HFFc6 (cell line): ENCODE measurements at places on chromosomes 1 and 21.

- peaks cover 9% of the 10 kb centered on the region; the same call in 1 of the 2 replicates for H3K36me3 ChIP-seq
- H3K27ac ChIP-seq = peak overlapping the region; percentile 98
- H3K27me3 ChIP-seq = no peaks in the 10 kb centered on the region; the same call in 1 of the 2 replicates
- peak overlapping the region; percentile 77 for H3K4me3 ChIP-seq
- peak; percentile 94 for DNase-seq
- H3K4me1 ChIP-seq = peaks cover 96% of the 10 kb centered on the region
Measured at GRCh38 chr1:77539519-77540142, 142.8 kb downstream of the ZZZ3 start.

GRCh38 chr1:96886474-96886873, 164.9 kb downstream of the PTBP2 start:
- H3K4me3 ChIP-seq = no peak overlapping the region
- H3K27me3 ChIP-seq = 0 out of 2 replicates have a peak, but pooled peaks cover 4% of the 10 kb centered on the region
- H3K4me1 ChIP-seq = 0 out of 2 replicates have a peak, but pooled peaks cover 8% of the 10 kb centered on the region
- no peak overlapping the region for H3K27ac ChIP-seq

GRCh38 chr21:38351961-38352521, 95.2 kb downstream of the KCNJ15 start:
- DNase-seq = peak; percentile 74
- peak overlapping the region; percentile 53 for H3K4me3 ChIP-seq
- H3K27me3 ChIP-seq = peaks cover 2% of the 10 kb centered on the region
- peaks cover 3% of the 10 kb centered on the region; the same call in 1 of the 2 replicates for H3K36me3 ChIP-seq
- peaks cover 35% of the 10 kb centered on the region for H3K4me1 ChIP-seq

DNA sequence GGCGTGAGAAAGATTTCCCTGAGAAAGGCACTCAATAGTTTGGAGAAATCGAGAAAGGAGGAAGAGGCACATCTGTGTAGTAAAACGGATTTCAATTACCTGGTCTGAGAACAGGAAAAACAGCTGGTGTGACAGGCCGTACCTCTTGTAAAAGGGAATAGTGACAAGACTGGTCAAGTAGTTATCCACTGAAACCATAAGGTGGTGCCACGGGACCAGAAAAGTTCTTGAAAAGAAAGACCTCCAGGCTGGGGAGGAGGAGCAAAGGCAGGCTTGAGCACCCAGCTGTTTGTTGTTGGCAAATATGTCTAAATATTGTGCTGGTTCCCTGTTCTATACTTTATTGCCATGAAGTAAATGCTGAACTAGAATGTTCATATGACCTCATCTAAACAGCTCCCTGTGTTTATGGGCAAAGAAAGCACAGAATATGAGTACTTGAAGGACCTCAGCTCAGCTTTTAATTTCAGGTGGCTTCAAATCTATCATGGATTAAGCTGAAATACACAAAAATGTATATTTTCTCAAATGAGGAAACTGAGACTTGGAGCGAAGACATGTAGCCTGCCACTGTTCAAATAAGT, 4.0 kb downstream of the HAO2 start:
- peak; percentile 35 for DNase-seq
- H3K4me1 ChIP-seq = peaks cover 21% of the 10 kb centered on the region
- H3K27ac ChIP-seq = no peak overlapping the region
- peaks cover 19% of the 10 kb centered on the region for H3K27me3 ChIP-seq

DNA sequence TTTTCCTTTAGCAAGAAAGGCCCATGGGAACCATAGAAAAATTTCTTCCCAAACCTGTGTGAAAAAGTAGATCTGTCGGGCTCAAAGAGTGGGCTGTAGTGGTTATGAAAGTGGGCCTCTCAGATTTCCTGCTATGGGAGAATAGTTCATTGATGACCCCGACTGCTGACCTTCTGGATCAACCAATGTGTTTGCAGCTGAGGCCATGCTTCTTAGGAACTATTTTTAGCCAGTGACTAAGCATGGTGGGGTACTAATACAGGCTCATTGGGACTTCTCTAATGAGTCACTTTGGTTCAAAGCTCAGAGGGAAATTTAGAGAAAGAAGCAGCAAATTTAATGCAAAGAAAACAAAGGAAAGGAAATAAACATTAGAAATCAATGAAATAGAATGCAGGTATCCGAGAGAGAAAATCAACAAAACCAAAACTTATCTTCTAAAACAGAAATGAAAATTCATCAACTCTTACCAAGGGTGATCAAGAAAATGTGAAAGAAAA, 12.6 kb upstream of the PSMA5 start:
- DNase-seq = peak; percentile 93
- H3K36me3 ChIP-seq = peaks cover 6% of the 10 kb centered on the region
- H3K4me3 ChIP-seq = no peak overlapping the region
- H3K27me3 ChIP-seq = no peaks in the 10 kb centered on the region

GRCh38 chr1:209527372-209527771, 56.1 kb upstream of the CAMK1G start:
- no peak overlapping the region for H3K4me3 ChIP-seq
- peaks cover 28% of the 10 kb centered on the region for H3K4me1 ChIP-seq
- H3K36me3 ChIP-seq = no peaks in the 10 kb centered on the region
- peaks cover 15% of the 10 kb centered on the region for H3K27me3 ChIP-seq
- DNase-seq = peak; percentile 74
- H3K27ac ChIP-seq = no peak overlapping the region; the same call in 1 of the 2 replicates

- peaks cover 6% of the 10 kb centered on the region for H3K36me3 ChIP-seq
- no peak for DNase-seq
- H3K4me1 ChIP-seq = peaks cover 35% of the 10 kb centered on the region
- H3K27ac ChIP-seq = no peak overlapping the region
Measured at GRCh38 chr1:186577216-186577615, 103.0 kb downstream of the PTGS2 start.

- H3K27me3 ChIP-seq = peaks cover 2% of the 10 kb centered on the region; the same call in 1 of the 2 replicates
- H3K4me1 ChIP-seq = peaks cover 22% of the 10 kb centered on the region
- DNase-seq = no peak
- no peaks in the 10 kb centered on the region for H3K36me3 ChIP-seq
- H3K4me3 ChIP-seq = no peak overlapping the region
- no peak overlapping the region for H3K27ac ChIP-seq
Measured at GRCh38 chr21:43370888-43371570, 55.9 kb downstream of the SIK1 start.

- H3K27me3 ChIP-seq = 0 out of 2 replicates have a peak, but pooled peaks cover 3% of the 10 kb centered on the region
- peaks cover 5% of the 10 kb centered on the region; the same call in 1 of the 2 replicates for H3K36me3 ChIP-seq
- no peak for DNase-seq
Measured at GRCh38 chr1:221228594-221228993, 349.4 kb downstream of the HLX start.

DNA sequence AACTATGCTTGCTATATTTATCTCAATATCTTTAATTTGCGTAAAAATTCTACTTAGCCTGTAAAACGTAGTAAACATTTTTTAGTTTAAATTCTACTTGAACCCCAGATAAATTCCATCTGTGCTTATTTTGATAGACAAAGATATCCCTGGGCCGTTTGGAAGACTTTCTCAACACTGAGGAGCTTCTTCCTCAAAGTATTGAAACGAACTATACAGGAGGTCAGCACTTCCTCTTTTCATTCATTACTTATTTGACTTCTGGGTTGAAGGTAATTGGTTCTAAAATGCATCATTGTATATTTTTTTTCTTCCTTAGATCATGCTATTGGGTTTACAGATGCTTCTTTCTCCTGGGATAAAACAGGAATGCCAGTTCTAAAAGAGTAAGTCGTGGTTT, 74.7 kb downstream of the HSPA13 start:
- no peaks in the 10 kb centered on the region for H3K4me1 ChIP-seq
- H3K36me3 ChIP-seq = no peaks in the 10 kb centered on the region
- DNase-seq = no peak
- H3K27ac ChIP-seq = no peak overlapping the region
- no peak overlapping the region for H3K4me3 ChIP-seq

GRCh38 chr1:205443585-205444299, 12.1 kb downstream of the BLACAT1 start:
- no peak for DNase-seq
- H3K27ac ChIP-seq = no peak overlapping the region
- H3K36me3 ChIP-seq = no peaks in the 10 kb centered on the region
- no peak overlapping the region for H3K4me3 ChIP-seq
- H3K27me3 ChIP-seq = peaks cover 54% of the 10 kb centered on the region

DNA sequence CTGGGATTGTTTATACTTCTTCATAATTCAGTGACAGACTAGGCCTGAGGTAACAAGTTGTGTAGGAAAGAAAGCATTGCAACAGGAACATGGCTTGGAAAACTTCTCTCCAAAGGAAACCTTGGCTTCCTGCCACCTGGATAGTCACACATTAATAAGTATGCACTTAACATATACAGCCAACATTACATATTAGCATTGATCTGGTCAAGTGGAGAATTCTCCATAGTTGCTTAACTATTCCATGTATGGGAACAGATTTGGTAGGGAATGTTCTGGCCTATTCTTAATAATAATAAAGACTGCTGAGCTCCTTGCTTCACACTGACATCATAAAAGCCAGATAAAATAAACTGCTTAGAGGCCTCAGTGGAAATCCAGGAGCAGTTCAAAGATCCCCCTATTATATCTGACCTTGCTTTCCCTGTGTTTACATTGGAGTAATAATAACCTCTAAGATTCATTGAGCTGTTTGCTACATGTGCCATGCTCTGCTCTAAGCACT, 27.2 kb upstream of the NFIA start:
- no peak overlapping the region for H3K4me3 ChIP-seq
- H3K27me3 ChIP-seq = peaks cover 11% of the 10 kb centered on the region
- no peak overlapping the region for H3K27ac ChIP-seq
- no peaks in the 10 kb centered on the region for H3K36me3 ChIP-seq
- no peak for DNase-seq

GRCh38 chr1:117268535-117269455, 58.1 kb upstream of the VTCN1 start:
- H3K27me3 ChIP-seq = peaks cover 13% of the 10 kb centered on the region
- no peak overlapping the region for H3K27ac ChIP-seq
- H3K4me3 ChIP-seq = no peak overlapping the region
- H3K36me3 ChIP-seq = no peaks in the 10 kb centered on the region
- no peaks in the 10 kb centered on the region for H3K4me1 ChIP-seq

- peak overlapping the region; percentile 81 for H3K27ac ChIP-seq
- peaks cover 2% of the 10 kb centered on the region; the same call in 1 of the 2 replicates for H3K27me3 ChIP-seq
- H3K4me1 ChIP-seq = peaks cover 50% of the 10 kb centered on the region
- H3K36me3 ChIP-seq = peaks cover 10% of the 10 kb centered on the region
Measured at GRCh38 chr1:32701421-32701911, 1.1 kb downstream of the SYNC start.

DNA sequence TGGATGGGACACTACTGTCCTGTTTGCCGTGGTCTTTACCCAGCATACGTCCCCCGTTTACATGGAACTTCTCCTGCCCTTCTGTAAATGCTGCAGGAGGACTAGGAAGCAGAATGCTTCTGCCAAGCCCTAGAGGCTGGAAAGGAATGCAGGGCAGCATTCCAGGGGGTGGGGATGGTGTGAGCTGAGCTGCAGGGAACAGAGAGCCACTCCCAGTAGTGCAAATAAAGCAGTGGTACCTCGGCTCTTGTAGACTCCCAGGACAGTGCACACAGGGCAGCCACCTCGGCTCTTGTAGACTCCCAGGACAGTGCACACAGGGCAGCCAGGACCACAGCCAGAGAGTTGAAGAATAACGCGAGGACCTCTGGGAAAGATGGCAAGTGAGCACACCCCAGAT, 35.4 kb downstream of the PTPRU start:
- H3K4me1 ChIP-seq = peaks cover 21% of the 10 kb centered on the region
- peak; percentile 60 for DNase-seq
- peak overlapping the region; percentile 39 for H3K27ac ChIP-seq
- peaks cover 2% of the 10 kb centered on the region; the same call in 1 of the 2 replicates for H3K36me3 ChIP-seq

DNA sequence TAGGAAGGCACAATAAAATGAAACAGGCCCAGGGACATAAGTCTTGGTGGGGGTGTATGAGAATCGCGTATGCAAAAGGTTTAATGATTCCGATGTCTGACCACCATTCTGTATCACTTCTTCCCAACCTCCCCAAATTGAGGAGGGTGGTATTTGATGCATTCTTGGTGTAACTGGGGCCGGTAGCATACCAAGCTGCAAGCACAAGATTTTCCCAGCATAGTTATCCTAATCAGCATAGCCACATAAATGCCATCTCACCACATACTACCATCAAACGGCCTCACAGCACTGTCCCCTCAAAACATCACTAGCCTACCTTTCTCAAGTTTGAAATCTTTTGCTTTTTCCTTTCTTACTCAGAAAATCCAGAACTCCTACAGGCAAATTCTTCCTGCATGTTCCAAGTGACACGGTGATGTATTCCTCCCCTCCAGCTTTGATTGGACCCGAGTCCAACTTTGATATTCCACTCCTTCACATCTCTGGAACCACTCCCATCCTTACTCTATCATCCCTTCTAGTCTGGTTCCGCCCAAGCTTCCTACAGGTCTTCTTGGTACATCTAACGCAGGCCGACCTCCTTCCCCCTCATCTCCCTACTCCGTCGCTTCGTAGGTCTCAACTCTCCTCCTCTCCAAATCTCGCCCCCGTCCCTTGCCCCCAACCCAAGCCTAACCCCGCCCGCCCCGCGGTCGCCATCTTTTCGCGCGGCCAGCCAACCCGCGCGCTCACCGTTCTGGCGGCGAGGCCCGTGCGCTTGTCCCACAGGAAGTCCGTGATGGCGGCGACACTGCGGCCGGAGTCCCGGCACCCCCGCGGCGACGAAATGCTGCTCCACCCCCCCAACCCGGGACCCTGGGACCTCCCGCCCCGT, 600 bp downstream of the CLK2 start:
- DNase-seq = peak; percentile 59
- H3K27me3 ChIP-seq = no peaks in the 10 kb centered on the region; the same call in 1 of the 2 replicates
- peak overlapping the region; percentile 90 for H3K27ac ChIP-seq
- H3K4me1 ChIP-seq = peaks cover 30% of the 10 kb centered on the region
- peaks cover 32% of the 10 kb centered on the region for H3K36me3 ChIP-seq

DNA sequence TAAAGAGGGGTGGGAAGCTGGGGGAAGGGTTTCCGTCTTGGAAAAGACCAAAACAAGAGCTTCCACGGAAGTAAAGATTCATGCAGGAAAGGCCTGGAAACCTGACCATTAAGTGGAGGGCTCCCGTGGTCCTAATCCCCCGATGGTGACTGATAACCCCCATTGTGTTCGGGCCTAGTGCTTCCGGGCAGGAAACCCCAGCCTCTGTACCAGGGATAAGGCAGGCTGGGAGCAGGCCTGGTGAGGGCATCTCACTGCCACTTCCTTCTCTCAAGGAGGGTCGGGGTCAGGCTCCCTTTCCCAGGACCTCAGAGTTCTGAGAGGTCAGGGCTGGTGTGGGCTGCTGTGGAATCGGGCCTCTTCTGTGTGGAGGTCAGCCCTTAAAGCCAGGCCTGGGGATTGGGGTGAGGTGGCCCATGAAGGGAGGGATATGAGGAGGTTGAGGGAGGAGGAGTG, 136.9 kb downstream of the CDC7 start:
- H3K36me3 ChIP-seq = no peaks in the 10 kb centered on the region; the same call in 1 of the 2 replicates
- no peak for DNase-seq
- H3K4me1 ChIP-seq = peaks cover 13% of the 10 kb centered on the region
- no peak overlapping the region for H3K27ac ChIP-seq
- peaks cover 1% of the 10 kb centered on the region; the same call in 1 of the 2 replicates for H3K27me3 ChIP-seq

GRCh38 chr1:84861516-84861915, 31.5 kb downstream of the LPAR3 start:
- H3K27ac ChIP-seq = no peak overlapping the region
- DNase-seq = no peak
- no peaks in the 10 kb centered on the region for H3K36me3 ChIP-seq

DNA sequence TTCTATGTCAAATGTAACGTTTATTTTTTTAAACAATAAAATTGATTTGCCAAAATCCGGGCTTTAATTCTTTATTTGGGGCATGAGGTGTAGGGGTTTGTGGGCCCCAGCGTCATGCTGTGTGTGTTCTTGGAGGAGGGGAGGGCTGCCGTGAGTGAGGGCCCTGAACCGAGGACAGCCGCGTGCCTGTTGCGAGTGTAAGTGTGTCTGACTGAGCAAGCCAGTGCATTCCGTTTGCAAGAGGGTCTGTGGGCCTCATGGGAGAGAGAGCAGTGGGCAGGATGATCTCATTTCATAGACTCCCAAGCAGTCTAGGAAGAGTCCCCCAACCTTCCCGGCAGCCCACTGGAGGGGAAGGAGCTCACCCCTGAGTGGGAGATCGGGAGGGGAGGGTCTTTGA, 21.4 kb upstream of the SPSB1 start:
- no peak overlapping the region for H3K27ac ChIP-seq
- no peaks in the 10 kb centered on the region; the same call in 1 of the 2 replicates for H3K36me3 ChIP-seq
- H3K27me3 ChIP-seq = no peaks in the 10 kb centered on the region; the same call in 1 of the 2 replicates
- no peak for DNase-seq
